ENCODE measurements at places on chromosomes 2 and 18. TPM values are rescaled to one million over a fixed set of nuclear protein-coding genes. Genes with fewer than 3 reads are reported as not detected.

GDF7 gene
- total RNA-seq, result 0.38 TPM

LIPG gene
- 0.19 TPM for total RNA-seq

- DNase-seq, result no peak
Observed at GRCh38 chr2:177246000-177246399, 18.5 kb downstream of the NFE2L2 start.

GRCh38 chr2:229118927-229119326, 152.2 kb downstream of the PID1 start:
- DNase-seq, result no peak

GRCh38 chr2:44918095-44918775, 23.3 kb upstream of the SIX3 start:
- DNase-seq, result no peak

GRCh38 chr18:13136056-13136903, 82.3 kb upstream of the LDLRAD4 start:
- DNase-seq, result peak; percentile 63

- DNase-seq, result no peak
Observed at GRCh38 chr18:25786758-25787157, 303.7 kb downstream of the SS18 start.

All from Right ventricle myocardium superior (tissue), 1 donor.